ENCODE measurements at places on chromosomes 12 and 14.

- no peak for DNase-seq
Observed at GRCh38 chr14:103100281-103101121, 6.0 kb downstream of the EXOC3L4 start.

GRCh38 chr12:9872162-9872561 lies 3.0 kb upstream of the CLEC2B start:
- no peak for DNase-seq

DNA sequence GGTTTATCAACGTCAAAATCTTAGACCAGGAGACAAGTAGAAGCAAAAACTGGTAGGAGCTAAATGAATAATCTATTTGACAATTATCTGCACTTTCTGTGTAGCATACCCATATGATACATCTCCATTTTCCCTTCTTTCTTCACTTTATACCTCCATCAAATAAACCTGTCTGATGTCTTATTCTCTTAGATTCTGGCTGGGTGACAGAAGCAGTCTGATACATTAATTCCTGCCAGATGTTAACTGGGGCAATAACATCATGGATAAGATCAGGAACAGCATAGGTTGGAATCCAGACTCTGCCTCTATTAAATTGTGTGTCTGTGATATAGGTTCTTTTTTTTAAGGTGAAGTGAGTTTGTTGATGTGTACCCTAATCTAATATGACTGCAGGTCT lies 11.7 kb upstream of the RERG start:
- DNase-seq = no peak

DNA sequence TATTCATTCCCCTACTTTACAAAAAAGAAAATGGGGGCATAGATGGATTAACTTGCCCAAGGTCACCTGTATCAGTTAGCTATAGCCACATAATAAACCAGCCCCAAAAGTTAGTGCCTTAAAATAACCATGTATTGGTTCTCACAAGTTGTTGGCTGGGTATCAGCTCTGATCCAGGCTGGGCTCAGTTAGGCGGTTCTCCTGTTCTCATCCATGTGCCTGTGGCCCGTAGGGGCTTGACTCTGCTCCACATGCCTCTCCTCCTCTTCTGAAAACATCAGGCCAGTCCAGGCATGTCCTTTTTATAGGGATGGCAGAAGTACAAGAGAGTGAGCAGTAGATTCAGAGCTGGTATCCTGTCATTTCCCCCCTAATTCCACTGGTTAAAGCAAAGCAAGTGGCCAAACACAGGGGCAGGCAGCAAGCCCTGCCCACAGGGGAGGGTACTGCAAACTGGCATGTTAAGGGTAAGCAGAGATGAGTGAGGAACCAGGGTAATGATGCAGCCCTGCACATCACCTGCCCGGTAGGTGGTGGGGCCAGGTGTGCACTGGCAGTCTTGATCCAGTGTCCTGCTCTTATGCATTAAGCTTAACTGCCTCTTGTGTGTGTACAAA lies 47.9 kb upstream of the TUNAR start:
- DNase-seq = no peak

- DNase-seq = no peak
Observed at GRCh38 chr12:132410296-132410625, 79.7 kb upstream of the FBRSL1 start.

GRCh38 chr12:121630791-121631355 lies 4.5 kb downstream of the ORAI1 start:
- DNase-seq = no peak

DNA sequence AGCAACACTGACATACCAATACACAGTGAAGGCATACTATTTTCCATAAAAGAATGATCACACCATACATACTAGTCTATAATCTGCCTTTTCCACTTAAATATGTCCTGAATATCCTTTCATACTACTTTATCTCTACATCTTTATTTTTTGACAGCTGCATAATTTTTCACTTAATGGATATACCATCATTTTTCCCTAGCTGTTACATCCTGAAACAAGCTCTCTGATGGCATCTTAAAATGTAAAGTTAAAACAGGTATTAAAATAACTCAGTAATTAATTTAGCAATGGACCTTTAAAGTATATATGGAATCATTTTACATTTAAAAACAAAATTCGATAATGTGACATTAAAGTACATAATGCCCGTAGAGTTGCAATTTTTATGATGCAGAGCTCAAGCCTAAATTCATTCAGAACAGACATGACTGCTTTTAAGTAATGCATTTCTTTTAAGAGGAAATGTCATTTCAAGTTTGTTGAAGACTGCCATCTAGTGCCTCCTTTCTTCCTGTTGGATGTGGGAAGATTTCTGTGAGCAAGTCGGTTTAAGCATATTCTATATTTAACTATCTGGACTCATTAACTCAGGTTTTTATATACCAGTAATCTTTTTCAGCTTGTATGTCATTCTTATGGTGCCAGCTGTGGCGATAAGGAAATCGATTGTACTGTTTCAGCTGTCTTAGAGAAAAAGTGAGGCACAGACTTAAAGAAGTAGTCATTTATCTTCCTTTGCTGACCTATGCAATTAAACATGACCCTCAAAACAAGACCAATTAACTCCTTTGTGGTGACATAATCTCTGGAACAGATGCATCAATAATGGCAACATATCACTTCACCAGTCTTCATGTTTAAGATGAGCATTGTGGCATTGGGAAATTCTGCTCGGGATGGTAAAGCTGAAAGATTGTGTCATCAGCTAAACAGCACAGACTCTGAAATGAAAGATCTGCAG lies 20.3 kb downstream of the PRICKLE1 start:
- peak; percentile 17 for DNase-seq

DNA sequence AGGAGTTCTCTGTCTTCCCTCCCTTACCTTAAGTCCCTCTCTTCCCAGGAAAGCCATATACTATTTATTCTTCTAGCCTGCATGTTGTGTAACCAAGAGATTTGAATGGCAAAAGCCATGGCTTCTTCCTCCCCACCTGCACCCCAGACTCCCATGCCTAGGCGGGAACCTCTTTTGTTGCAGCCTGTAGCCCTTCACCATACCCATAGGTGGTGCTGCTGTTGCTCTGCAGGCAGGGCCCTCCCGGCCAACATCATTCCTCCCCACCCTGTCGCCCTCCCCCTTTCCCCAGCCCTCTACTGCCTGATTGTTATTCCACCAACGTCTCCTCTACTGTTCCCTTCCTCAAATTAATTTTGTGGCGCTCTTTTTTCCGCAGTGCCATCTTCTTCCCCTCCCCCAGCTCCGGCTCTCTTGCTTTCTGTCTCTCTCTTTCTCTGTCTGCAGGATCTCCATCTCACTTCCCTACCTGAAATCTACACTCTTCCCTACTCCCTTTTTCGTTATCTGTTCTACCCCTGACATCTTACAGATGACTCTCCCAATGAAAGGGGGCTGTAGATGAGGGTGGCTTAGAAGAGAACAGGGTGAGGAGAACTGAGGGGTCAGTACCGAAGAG lies 13.8 kb downstream of the NGDN start:
- peak; percentile 20 for DNase-seq

DNA sequence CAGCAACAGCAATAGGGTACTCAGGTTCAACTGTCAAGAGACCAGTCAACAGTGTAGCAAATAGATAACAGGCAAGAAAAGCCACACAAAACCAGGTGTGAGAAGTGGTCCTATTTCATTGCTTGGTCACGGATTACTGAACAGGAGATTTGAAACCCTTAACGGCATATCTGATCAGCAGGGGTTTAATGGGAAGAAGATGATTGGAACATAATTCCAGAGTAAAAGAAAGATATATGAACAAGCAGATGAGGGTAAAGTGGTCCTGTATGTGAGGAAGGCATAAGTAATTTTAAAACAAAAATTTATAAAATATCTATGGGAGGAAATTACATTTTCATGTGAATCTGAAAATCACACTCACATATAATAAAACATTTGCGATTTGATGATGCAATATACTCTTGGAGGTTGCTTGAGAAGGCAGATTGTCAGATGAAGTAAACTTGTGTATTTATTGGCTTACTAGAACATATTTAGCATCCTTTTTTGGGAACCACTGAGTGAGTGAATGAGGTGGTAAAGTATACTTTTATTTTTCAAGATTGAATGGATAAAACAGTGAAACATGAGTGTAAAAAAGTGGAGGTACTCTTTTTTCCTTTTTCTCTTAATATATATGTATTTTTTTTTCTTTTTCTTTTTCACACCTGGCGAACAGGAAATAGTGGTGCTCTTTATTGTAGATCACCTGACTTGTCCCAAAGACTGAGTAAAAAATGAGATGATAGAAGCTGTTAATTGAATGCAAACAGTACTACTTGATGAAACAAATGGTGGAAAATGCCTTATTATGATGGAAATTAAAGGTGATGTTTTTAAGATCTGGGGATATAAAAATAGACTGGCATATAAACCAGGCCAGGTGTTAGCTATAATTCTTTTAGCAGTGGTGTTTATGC lies 21.6 kb upstream of the SDR39U1 start:
- DNase-seq = no peak

DNA sequence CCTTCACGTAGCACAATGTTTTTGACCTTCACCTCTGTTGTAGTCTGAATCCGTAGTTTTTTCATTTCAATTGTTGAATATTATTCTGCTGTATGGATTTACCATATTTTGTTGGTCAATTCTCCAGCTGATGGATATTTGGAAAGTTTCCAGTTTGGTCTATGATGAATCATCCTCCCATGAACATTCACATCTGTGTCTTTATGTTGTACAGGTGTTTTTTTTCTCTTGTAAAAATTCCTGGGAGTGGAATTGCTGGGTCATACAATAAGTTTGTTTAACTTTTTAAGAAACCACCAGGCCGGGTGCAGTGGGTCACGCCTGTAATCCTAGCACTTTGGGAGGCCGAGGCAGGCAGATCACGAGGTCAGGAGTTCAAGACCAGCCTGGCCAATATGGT lies 36.7 kb upstream of the GNG2 start:
- no peak for DNase-seq

DNA sequence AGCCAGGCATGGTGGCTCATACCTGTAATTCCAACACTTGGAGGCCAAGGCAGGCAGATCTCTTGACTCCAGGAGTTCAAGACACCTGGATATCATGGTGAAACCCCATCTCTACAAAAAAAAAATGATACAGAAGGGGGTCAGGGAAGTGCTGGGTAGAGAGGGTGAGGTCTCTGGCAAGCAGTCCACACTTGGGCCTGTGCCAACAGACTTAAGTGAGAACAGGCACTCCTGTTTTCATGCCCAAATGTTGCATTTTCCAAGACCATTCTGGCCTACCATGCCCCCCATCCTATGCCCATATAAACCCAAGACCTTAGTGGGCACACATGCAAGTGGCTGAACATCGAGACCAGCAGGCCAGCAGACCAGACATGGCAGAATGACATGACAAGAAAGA lies 16.0 kb upstream of the CMAS start:
- DNase-seq = no peak

DNA sequence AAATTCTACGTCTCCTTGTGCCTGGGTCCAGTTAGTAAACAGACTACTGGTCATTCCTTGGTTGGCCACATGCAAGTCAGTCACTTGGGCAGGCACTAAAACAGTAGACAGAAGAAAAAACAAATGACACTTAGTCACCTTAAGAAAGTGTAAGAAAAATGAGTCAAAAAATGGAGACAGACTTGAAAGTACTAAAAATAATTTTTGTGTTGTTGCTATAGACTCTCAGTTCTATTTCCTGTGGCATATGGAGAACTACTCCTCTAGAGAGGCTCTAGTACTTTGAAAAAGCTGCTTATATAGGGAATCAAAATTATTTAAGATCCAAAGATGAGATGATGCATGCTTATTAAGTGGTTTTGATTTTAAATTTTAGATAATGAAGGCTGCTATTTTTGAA lies 56.0 kb downstream of the PTPRB start:
- DNase-seq = no peak

- no peak for DNase-seq
Observed at GRCh38 chr14:72830356-72830755, 63.5 kb downstream of the DPF3 start.

DNA sequence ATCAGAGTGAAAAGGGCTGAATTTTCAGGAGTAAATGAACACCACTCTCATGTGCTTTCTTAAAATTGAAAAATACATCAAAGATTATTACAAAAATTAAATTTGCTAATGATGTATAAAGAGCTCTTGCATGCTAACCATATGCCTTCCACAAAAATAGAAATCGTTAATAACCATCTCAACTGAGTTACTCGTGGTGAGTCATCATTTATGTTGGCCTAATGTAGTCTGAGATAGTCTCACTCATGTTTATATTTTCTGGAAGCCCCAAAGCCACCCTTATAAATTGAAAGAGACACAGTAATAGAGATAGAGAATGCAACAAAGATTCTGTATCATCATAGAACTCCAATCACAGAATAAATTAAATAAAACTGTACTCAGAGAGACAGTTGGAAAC lies 131.2 kb downstream of the KCNH5 start:
- DNase-seq = no peak

- DNase-seq = no peak
Observed at GRCh38 chr14:30015489-30015888, 87.8 kb upstream of the PRKD1 start.

DNA sequence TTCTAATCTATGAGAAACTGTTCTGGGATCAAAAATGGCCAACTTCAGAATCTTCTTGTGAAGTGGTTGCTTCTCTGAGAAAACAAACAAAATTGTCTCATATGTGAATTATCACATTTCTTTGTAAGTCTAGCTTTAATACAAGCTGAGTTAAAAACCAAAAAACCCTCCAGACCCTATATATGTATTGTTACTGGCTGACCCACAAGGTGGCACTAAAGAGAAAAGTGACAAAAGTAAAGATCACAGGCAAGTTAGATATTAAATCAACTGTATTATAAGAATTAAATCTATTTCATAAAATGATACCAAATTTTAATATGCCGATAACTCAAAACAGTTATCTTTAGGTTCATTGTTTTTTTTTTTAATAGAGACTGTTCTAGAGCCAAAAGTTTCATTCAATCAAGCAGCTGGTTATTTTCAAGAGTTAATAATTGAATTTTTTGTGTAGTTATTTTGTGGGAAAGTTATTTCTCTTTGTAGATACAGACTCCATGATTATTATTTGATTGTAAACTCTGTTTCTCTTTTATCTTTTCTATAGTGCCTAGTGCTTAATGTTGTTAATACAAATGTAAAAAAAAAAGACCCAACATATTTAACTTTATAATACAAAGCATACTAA lies 7.5 kb upstream of the TRHDE start:
- DNase-seq = no peak

DNA sequence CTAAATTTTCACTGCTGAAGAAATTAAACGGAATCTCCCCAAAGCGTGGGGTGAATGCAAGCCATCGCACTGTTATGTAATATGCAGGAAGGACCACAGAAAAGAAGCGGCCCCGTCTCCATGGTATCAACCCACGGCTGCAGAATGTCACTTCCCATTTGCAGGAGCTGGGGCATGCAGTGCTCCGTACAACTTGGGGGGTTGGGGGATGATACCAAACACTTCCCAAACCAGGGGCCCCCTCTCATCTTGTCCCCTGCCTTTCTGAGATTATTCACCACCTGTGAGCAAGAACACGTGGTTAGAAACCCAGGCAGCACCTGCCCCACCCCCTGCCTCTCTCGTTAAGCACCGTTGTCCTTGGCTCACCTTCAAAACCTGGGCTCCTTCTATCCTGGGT lies 505.1 kb upstream of the TMEM132C start:
- no peak for DNase-seq

GRCh38 chr14:28776482-28777266 lies 10.1 kb downstream of the FOXG1 start:
- DNase-seq = no peak
